ENCODE measurements at places on chromosomes 1 and 21. TPM values are rescaled to one million over a fixed set of nuclear protein-coding genes. Genes with fewer than 3 reads are reported as not detected.

Gene ICOSLG
- total RNA-seq = 3.1 TPM

Gene HTR6
- not detected for total RNA-seq

GRCh38 chr1:227343206-227343605, 24.9 kb upstream of the CDC42BPA start:
- no peak for DNase-seq

DNA sequence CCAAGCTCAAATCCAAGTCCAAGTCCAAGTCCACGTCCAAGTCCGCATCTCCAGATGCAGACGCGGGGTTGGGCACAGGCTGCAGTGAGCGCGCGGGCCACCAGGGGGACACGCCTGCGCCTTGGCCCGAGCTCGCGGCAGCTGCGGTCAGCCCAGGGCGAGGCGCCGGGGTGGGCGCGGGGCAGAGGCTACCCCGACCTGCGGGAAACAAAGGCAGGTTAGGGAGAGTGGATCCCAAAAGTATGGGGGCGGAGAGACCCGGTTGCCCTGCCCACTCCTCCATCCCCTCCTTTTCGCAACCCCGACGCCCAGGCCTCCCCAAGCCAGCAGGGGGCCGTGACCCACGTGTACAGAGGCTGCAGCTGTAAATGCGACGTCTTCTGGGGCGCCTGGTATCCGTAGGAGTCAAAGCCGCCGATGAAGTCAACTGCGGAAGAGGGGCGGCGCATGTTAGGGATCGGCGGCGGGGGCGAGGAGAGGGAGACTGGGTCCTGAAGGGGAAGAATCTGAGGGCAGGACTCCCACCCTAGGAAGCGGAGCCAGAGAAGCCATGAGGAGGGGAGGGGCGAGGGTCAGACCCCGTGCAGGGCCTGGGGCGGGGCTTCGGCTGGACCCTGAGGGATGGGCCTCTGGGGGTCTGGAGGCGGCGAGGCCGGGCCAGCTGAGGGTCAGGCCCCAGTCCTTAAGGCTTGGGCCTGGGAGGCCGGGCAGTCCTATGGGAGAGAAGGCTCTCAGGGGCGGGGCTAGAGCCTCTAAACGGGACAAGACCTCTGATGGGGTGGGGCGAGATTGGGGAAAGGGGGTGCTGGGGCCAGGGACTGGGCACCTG, 58.0 kb downstream of the NKAIN1 start:
- DNase-seq = peak; percentile 74

- peak; percentile 20 for DNase-seq
Observed at GRCh38 chr21:37159053-37159776, 86.2 kb downstream of the TTC3 start.

GRCh38 chr1:172630056-172630818, 28.7 kb upstream of the FASLG start:
- no peak for DNase-seq

Measured in tongue (tissue), 3 donors.